ENCODE measurements at places on chromosomes 12 and 14.

DNA sequence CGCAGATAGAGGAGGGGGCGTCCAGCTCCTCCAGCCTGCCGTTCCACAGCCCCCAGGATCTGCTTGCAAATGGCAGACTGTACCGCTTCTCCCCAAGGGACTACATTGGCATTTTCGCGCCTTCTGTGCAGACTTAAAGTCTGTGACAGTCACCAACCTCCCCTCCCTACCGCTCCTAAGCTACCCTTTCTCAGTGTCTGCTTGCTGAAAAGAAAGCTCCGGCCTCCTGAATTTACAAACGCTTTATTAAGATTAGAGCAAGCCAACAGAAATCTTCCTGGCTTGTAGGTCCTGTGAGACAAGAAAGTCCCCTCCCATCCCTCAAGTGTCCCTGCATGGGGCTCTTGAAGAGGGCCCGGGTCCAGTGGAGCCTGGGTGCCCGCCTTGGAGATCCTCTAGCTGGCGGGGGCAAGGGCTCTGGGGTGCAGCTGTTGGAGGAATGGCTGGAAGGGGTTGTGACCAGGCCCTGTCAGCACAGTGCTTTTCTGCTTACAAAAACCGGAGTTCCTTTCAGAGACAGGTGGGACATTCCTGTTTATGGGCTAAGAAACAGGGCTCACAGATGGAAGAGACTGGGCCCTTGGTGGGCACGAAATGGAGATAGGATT, 2.8 kb upstream of the DLK1 start:
- H3K27ac ChIP-seq = no peak overlapping the region
- H3K4me3 ChIP-seq = no peak overlapping the region
- no peaks in the 10 kb centered on the region for H3K27me3 ChIP-seq
- no peak for DNase-seq

DNA sequence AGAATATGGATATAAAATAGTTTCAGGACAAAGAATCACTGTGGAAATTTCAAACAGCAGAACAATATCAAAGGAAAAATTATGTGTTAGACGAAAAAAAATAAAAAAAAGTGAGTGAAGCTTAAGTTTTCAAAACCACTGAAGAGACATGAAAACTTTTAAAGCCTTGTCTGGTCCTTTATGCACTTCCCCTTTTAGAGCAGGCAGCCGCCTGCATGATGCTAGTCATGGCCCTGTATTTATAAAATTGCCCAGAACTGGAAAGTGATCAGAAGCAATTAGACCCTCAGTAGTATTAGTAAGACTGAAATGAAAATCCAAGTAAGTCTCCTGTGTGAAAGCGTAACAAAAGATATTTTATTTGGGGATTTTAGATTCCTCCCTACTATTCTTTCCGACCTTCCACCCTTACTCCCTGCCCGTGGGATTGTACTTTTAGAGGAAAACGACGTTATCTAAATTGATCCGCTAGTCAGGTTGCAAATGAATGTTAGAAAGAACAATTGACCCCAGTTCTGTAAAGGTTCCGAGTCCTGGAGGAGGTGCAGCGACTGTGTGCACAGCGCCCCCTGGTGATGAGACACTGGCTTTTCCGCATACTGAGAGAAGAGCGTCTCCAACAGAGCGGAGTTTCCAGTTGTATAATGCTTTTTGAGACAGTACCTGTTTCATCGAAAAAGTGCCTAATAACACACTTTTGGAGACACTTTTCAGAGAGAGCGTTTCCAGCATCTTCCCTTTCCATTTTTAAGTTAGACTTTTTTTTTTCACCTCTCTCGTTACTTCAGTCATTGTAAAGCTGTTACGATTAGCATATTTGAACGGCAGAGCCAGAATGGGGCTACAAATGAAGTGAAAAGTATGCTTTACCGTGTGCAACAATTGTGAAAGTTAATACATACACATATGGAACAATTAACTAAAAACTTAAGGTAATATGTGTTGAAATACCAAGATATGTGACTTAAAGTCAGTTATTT, 12.4 kb downstream of the MGST1 start:
- DNase-seq = no peak
- no peak overlapping the region for H3K27ac ChIP-seq
- H3K4me1 ChIP-seq = no peaks in the 10 kb centered on the region
- no peak overlapping the region for H3K4me3 ChIP-seq
- H3K36me3 ChIP-seq = no peaks in the 10 kb centered on the region

DNA sequence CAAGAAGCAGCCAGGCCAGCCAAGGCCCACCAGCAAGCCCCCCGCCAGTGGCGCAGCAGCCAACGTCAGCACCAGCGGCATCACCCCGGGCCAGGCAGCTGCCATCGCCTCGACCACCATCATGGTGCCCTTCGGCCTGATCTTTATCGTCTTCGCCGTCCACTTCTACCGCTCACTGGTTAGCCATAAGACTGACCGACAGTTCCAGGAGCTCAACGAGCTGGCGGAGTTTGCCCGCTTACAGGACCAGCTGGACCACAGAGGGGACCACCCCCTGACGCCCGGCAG, 15.0 kb downstream of the ORAI1 start:
- no peaks in the 10 kb centered on the region for H3K27me3 ChIP-seq
- DNase-seq = no peak
- H3K27ac ChIP-seq = no peak overlapping the region
- no peak overlapping the region for H3K4me3 ChIP-seq

GRCh38 chr12:111148005-111148404, 220.9 kb downstream of the PHETA1 start:
- no peaks in the 10 kb centered on the region for H3K4me1 ChIP-seq
- H3K27ac ChIP-seq = no peak overlapping the region
- no peaks in the 10 kb centered on the region for H3K27me3 ChIP-seq
- no peak overlapping the region for H3K4me3 ChIP-seq
- H3K36me3 ChIP-seq = no peaks in the 10 kb centered on the region

DNA sequence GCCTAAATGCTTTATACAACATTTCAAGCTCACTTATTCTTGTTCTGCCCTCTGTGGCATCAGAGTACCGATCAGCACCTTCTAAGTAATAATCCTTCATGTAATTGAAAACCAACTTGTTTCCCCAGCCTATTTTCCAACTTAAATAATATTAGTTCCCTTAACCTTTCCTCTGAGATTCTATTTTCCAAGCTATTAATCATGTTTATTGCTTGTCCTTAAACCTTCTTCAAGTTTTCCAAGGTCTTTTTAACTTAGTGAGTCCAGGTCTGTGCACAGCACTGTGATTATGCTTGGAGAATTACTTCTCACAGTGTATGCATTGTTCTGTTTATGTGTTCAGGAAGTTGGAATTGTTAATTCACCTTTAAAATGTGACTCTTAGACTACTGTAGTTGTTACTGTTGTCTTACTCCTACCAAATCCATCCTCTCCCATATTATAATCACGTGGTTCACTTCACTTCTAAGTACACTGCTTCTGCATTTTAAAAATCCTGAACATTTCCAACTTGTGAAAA, 1039.3 kb upstream of the FOXG1 start:
- no peak for DNase-seq
- no peaks in the 10 kb centered on the region for H3K36me3 ChIP-seq
- H3K27ac ChIP-seq = no peak overlapping the region
- no peak overlapping the region for H3K4me3 ChIP-seq
